ENCODE measurements at places on chromosomes 11 and 22.

DNA sequence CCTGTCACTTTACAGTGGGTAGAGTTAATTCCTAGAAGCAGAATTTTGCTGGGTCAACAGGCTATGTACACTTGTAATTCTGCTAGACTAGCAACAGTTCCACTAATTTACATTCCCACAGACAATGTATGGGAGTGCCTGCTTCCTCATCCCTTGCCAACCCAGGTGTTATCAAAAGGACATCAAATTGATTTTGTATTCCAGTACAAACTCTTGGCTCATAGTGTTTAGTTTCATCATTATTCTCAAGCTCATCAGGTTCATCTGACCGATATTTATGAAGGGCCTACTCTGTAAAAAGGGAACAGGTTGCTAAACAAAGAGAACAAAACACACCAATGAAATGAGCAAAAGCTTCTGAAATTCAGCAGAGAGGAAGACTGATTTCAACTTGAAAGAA lies 30.7 kb downstream of the PITPNB start:
- no peak for DNase-seq

DNA sequence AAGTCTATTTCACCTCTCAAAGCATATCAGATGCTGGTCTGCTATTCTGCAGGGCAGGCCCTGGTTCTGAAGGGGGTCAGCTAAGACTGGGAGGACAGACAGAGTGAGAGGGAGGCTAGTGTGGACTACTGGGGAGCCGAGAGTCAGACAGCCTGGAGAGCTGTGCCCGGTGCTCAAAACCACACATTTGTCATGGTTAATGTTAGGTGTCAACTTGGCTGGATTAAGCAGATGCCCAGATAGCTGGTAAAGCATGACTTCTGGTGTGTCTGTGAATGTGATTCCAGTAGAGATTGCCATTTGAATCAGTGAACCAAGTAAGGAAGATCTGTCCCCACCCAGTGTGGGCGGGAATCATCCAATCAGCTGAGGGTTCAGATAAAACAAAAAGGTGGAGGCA lies 102.6 kb downstream of the SNX19 start:
- DNase-seq = no peak

GRCh38 chr11:85652786-85653447 lies 5.2 kb downstream of the TMEM126A start:
- DNase-seq = no peak

DNA sequence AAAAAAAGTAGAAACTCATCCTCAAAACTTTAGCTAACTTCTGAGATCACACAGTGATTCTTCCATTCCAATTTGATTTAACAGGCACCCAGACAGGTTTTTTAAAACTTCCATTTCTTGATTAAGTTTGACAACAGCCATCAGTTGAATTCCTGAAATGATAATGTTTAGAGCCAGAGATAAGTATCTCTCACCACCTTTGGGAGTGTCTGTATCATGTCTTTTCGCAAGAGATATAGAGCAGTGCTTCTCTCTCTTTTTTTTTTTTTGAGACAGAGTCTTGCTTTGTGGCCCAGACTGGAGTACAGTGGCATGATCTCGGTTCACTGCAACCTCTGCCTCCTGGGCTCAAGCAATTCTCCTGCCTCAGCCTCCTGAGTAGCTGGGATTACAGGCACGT lies 41.7 kb upstream of the BMAL1 start:
- no peak for DNase-seq

GRCh38 chr11:363948-364761 lies 5.1 kb upstream of the B4GALNT4 start:
- peak; percentile 34 for DNase-seq

DNA sequence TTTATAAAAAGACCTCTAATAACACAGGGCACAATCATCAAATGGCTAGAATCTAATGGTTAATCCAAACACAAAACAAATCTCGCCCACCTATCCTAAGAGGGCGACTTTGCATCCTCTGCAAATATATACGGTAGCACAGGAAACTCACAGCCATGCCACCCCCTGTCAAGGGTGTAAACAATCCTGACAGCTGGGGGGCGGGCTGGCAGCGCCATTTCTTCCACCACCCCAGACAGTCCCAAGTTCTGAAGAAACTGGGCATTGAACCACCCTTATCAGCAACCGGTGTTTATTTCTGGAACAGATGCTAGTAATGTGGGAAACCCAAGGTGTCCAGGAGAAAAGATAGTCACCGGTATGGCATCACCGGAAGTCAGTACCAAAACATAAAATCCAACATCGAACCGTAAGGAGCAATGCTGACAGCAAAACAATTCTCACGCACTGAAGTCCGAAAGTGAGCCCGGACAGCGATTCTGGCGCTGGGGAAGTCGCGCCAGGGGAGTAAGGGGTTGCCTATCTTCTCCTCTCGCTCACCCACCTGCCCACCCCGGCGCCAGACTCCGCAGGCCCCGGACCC lies 825 bp downstream of the FBXO3 start:
- DNase-seq = no peak

DNA sequence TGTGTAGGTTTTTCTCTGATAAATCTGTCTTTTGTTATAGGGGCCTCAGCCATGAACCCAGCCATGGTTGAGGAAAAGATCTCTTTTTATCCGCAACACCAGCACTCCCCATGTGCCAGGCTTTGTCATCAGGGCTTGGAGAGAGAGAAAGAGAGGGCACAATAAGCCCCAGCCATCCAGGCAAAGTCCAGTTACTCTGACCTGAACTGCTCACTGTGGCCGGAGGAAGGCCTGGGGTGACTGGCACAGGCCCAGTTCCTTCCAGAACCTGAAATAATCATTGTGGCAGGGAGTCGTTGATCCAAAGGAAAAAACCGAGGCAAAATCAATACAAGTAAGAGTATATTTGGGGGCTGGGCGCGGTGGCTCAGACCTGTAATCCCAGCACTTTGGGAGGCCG lies 3.9 kb upstream of the ARHGAP8 start:
- no peak for DNase-seq

GRCh38 chr11:122240638-122241037 lies 124.6 kb upstream of the BLID start:
- no peak for DNase-seq

GRCh38 chr22:35961480-35962295 lies 66.9 kb downstream of the RBFOX2 start:
- DNase-seq = no peak

DNA sequence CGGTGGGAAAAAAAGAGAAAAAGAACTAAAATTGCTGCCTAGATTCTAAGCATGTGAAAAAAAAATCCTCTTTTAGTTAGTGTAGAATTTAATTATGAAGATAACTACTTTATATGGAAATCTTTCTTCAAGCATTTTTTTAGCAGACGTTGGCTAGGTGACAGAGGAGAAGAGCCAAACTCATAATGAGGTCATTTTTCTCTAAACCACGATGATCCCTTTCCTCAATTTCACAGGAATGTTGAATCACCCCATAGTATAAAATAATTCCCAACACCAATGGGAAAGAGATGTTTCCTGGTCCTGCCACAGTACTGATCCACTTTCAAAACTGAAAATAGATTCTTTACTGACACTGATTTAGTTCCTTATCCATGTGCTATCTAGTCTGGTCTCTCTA lies 319.8 kb downstream of the DLG2 start:
- DNase-seq = no peak

DNA sequence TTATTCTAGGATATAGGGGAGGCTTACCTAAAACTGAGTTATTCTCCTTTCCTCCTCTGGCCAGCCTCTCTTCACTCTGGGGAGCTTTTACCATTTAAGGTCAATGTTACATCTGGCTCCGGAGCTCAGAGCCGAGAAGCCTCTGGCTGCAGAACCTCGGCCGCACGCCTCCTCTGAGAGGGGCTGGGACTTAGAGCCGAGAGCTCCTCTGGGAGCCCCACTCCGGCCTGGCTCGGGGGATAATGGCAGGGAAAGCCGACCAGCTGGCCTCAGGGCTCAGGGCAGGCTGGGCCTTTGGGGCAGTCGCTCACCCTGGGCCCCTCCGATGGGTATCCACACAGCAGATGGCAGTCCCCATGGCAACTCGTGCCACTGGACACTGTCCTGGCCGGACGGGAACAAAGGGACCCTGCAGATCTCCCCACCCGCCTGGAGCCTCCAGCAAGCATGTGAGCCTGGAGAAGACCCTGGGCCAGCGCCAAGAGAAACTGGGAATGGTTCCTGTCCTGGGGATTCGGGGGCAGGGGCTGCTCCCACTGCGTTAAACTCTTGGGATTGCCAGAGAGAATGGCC lies at the start of gene IRAG1:
Gene IRAG1, minus strand, starts transcription at position 247 of the 573 bp plus-strand sequence. Its CDS starts 153 bp downstream, at position 94.
- DNase-seq = no peak

DNA sequence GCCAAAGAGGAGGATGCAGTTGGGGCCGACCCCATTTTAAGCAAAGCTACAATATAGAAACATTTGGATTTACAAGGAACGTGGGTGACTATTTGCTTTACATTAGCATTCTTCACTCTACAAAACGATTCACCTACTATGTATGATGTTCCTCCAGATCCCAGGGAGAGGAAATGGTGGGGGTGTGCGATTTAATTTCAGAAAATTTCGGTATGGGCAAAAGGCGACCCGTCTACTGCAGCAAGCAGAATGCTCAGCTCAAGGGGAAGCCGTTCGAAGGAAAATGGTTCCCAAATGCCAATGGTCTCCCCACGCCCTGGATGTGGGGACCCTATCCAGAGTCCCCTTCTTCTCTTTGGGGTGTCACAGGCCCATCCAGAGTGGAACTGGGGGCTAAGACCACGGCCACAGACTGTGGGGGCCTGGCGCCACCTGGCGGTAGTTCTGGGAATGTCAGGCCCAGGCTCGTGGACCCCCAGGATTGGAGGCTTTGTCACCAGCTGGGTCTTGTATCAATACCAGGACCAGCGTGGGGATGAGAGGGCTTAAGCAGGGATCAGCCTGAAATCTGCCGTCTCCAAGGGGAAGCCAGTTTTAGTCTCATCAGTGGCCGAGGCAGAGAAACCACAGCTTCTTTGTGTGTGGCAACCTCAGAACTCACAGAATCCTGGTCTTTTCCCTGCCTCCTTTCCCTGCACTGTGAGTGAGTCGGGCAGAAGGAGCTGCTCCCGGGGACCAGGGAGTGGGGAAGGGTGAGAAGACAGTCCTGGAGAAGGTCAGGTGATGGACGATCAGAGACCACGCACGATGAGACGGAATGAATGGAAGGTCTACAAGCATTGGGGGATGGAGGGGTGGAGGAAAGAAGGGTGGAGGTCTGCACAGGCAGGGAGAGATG lies 8.4 kb downstream of the LRRC10B start:
- DNase-seq = no peak

DNA sequence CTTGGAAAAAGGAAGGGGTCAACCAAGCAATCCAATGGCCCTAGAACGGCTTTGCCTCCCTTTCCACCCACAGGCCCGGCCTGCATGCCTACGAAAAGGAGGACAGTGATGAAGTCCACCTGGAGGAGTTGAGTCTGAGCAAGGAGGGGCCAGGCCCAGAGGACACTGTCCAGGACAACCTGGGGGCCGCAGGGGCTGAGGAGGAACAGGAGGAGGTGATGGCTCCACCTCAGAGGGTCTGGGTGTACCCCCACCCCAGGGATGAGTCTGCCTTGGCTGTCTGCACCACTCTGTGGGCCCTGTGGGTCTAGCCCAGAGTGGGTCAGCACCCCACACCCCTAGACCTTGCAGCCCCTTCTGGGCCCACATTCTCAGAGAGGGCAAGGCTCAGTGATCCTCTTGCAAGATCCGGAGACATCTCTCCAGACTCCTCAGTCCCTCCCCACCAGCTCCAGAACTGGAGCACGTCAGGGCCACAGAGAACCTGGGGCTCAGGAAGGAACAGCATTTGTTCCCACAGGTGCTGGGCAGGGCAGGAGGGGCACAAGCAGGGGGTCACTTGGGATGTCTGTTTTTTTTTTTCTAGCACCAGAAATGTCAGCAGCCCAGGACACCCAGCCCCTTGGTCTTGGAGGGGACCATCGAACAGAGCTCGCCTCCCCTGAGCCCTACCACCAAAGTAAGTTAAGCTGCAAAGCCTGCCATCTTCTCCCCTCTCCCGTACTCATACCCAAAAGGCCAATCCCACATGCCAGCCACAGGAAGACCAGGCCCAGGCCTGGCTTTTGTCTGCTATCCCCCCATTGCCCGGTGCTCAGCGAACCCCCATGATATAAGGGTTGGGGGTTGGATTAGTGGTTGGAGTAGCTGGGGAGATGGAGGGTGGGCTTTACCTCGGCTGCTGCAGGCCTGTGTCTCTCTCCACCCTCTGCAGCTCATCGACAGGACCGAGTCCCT lies 8.1 kb downstream of the PRR33 start:
- DNase-seq = no peak

GRCh38 chr22:48301421-48301820 lies 1526.3 kb downstream of the BRD1 start:
- peak; percentile 26 for DNase-seq

DNA sequence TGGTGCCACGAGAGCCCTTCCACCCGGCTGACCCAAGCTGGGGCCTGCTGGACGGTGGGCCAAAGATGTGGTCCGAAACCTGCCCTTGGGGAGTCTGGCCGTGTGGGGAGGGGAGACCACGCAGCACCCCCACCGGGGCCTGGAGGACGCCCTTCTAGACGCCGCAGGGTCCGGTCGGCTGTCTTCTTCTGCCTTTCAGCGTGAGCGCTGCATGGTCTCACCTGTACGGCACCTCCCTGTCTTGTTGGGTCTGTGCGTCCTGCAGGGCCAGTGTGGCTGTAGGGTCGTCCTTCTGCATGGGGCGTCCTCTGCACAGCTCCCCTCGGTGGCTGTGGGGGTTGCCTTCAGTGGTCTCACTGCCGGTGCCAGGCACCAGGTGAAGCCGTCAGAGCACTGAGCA lies 2.8 kb downstream of the BRSK2 start:
- DNase-seq = no peak

- no peak for DNase-seq
These were observed 38.8 kb upstream of the MUC5AC start for GRCh38 chr11:1118755-1119603.

GRCh38 chr11:109885006-109885405 lies 208.2 kb upstream of the ZC3H12C start:
- DNase-seq = no peak

- DNase-seq = no peak
These were observed 109.3 kb downstream of the LRRC32 start for GRCh38 chr11:76561245-76561644.

DNA sequence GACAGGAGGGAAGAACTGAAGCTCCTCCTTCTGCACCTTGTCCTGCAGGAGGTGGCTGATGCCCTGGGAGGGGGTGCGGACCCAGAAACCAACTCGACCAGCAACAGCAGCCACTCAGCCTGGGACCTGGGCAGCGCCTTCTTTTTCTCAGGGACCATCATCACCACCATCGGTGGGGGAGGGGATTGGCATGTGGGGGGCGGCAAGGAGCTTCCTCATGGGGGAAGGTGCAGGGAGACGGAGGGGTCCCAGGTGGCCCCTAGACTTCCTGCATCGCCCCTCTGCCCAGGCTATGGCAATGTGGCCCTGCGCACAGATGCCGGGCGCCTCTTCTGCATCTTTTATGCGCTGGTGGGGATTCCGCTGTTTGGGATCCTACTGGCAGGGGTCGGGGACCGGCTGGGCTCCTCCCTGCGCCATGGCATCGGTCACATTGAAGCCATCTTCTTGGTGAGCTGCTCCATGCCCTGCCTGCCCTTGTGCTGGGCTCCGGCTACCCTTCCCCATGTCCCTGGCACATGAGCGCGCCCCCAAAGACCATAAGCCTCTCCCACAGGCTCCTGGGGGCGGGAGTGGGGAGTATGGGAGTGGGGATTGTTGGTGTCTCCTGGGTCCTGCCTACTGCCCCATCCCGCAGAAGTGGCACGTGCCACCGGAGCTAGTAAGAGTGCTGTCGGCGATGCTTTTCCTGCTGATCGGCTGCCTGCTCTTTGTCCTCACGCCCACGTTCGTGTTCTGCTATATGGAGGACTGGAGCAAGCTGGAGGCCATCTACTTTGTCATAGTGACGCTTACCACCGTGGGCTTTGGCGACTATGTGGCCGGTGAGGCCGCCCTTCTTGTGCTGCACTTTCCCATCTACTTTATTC lies 3.1 kb upstream of the CATSPERZ start:
- DNase-seq = no peak
